ENCODE measurements at places on chromosomes 11 and 22. TPM values are rescaled to one million over a fixed set of nuclear protein-coding genes. Genes with fewer than 3 reads are reported as not detected.

SOX6 gene
- total RNA-seq = 33.4 TPM

- DNase-seq = no peak
Measured at GRCh38 chr22:31488346-31488883, 1.2 kb downstream of the EIF4ENIF1 start.

GRCh38 chr11:105489446-105489845, 120.4 kb upstream of the GRIA4 start:
- DNase-seq = peak; percentile 12

DNA sequence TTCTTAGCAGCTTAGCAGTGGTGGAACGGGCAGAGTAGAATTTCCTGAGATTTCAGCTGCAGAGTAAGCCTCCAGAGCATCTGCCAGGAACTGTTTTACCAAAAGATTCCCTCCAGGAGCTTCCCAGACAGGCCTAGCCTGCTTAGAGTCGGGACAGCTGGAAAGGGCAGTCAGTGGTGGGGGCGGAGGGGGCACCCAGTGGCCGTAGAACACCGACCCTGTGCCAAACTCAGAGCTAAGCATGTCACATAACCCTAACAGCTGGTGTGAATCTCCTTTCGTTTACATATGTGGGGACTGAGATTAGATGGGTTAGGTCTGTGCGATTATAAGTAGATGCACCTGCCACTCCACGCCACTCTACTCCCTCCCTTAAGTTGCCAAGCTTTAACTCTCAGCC, 80.0 kb upstream of the CRTAM start:
- no peak for DNase-seq

DNA sequence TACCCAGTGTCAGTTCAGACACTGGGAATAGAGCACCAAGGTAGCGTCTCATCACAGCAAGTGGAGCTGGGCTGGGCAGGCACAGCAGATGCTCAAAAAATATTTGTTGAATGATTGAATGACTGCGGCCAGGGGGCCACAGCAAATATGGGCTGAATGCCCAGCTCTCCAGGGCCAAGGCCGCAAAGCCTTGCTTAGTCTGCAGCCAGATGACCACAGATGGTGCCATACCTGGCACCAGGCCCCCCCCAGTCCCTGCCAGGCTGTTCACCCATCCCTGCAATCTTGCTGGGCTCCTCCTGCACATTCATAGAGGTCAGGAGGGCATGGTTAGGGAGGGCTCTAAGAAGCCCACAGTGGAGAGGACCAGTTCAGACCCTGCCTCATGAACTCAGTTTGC, 32.9 kb downstream of the ZC3H7B start:
- DNase-seq = peak; percentile 79

MS4A6E gene
- not detected for total RNA-seq

DNA sequence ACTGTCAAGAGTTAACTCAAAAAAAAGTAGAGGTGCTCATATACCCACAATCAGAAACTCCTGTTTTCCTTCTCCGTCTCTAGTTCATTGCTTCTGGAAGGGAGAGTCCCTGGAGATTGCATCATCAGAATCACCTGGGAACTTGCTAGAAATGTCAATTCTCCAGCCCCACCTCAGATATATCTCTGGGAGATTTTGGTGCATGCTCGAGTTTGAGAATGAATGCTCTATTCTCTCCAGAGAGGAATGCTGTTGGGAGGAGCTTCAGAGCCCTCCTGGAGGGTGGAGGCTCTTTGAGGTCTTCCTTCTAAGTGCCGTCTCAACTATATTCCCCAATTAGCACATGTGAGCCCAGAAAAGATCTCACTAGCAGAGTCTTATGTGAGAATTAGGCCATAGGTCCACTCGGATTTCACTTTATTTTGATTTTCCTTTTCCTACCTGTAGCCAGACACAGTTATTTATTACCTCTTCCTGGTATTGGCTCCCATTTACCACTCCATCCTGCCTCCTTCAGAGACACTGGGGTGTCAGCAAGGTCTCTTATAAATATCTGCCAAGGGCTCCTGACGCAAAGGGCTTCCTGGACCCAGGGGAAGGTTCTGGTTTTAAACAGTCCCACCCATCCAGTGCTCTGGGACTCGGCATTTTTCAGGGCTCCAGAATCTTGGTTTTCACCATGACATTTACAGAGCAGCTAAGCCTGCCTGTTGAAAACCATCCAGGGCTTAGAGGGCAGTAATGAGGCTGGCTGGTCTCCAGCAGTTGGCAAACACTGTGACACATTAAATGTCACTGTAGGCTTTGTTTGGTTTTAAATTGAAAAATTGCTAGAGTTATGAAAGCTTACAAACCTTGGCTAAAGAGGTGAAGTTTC, 136.2 kb downstream of the CD44 start:
- DNase-seq = peak; percentile 78

C1QTNF5 gene
- total RNA-seq = 3.4 TPM

Data from cerebellum (tissue), 4 donors.